NCI-H460 (cell line): ENCODE measurements at places on chromosomes 1 and 21.

DNA sequence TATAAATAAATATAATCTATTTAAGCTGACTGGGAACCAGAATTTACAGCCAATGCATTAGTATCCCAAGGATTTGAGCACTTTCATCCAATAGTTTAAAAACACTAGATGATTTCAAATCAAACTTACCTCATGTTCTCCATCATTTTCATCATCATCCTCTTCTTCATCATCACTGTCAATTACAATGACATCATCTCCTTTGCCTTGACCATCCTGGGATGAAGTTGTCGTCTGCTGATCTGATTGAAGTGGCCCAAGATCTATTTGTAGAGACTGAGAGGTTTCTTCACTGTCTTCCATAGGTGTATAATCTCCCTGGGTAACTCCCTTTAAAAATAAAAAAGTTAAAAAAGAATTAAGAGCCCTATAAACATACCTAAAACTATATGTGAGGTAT is 47.7 kb downstream of the TPR start:
- no peak for DNase-seq

- no peak for DNase-seq
These were observed 8.1 kb upstream of the ZNF687 start for GRCh38 chr1:151273924-151274466.

- no peak for DNase-seq
These were observed 98.2 kb downstream of the EPHB2 start for GRCh38 chr1:22808676-22809483.

DNA sequence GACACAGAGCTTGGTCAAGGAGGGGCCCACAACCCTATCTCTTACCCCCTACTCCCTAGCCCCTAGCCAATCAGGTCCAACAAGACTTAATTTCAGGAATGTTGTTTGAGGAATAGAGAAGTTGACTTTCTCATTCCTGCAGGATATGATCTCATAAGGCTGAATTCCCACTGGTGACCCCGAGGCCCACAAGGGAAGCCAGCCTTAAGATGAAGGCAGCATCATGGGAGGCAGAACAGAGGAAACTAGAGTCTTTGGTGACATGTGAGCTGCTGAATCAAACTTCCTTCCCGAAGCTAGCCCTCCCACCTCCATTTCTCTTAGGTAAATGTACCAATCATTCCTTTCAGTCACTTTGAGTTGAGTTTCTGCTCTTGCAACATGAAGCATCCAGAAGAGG is 9.1 kb upstream of the PDIK1L start:
- no peak for DNase-seq

GRCh38 chr1:228272331-228272791 is 64.5 kb downstream of the OBSCN start:
- no peak for DNase-seq

DNA sequence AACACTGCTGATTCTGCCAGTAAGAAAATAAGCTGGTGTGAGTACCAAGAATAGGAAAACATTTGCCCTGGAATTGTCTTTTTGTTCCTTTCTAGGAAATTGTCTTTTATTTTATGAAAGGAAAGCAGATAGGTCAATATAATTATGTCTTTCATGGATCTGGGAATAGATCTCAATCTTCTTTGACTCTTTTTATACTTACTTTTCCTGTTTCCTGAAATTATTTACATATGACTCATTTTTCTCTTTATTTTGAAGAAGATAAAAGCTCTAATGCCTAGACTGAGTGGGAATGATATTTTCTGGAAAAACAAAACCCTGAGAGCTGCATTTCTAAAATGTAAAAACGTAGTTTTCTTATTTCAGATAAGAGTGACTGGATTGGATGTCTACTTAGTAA is 100.1 kb downstream of the MAN1A2 start:
- no peak for DNase-seq

- DNase-seq: no peak
These were observed 83.4 kb downstream of the USP24 start for GRCh38 chr1:55131801-55132200.

DNA sequence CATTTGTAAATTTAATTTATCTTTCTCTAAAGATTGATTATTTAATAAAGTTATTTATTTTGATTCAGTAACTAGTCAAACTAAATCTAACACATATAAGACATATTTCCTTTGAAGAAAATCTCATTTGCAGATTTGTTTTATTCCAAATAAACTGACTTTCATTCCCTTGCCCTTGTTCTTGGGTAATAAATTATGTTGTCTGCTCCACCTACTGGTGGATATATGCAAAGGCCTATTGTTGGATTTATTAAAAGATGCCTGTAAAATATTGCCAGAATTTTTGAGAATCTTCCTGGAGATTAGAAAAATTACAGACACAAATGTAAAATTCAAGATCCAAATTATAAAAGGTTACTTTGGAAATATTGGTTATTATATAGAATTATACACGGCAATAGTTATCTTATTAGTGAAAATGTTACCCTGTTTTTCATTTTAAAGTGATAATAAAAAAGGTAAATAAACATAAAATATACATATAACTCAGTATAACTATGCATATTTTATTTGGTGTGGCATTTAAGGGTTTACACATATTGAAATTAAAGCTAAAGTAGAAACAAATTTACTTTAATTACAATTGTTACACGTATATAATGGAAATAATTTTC is 116.1 kb downstream of the SPATA17 start:
- peak; percentile 39 for DNase-seq

GRCh38 chr1:89602871-89603404 is 30.0 kb upstream of the LRRC8C start:
- no peak for DNase-seq
